ENCODE measurements at places on chromosomes 4 and X.

- DNase-seq: no peak
These were observed 17.1 kb downstream of the GAK start for GRCh38 chr4:915041-915474.

DNA sequence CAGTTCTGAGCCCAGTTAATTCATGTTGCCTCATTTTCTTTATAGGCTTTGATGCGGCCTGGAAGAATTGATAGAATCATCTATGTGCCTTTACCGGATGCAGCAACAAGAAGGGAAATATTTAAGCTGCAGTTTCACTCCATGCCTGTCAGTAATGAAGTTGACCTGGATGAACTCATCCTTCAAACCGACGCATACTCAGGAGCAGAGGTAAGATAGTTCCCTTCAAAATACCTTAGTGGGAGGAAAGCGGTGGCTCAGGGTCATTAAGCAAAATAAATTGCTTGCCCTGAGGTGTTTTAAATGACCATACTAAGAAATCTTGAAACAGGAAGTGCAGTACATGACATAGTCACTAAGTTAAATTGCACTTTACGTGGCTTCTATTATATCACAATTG, 140.6 kb upstream of the SPRY1 start:
- no peak for DNase-seq

DNA sequence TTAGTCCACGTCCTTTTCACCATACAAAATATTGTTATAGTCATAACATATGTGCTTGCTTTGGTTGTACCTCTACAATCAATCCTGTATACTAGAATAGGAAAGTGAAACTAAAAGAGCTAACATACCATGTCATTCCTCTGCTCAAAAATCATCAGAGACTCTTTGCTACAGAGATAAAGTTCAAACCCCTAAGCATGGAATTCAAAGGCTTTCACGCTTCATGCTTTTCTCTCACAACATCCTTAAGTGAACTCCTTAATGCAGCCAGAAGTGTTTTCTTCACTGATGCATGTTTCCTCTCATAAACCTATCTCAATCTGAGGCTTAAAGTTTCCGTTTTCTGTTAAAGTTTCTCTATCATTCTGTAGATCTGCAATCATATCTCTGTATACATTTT, 744.6 kb upstream of the IGFBP7 start:
- DNase-seq: no peak

- no peak for DNase-seq
These were observed 120.4 kb downstream of the ARAP2 start for GRCh38 chr4:36123906-36124305.

GRCh38 chr4:180486342-180486741, 1756.9 kb upstream of the TENM3 start:
- no peak for DNase-seq

DNA sequence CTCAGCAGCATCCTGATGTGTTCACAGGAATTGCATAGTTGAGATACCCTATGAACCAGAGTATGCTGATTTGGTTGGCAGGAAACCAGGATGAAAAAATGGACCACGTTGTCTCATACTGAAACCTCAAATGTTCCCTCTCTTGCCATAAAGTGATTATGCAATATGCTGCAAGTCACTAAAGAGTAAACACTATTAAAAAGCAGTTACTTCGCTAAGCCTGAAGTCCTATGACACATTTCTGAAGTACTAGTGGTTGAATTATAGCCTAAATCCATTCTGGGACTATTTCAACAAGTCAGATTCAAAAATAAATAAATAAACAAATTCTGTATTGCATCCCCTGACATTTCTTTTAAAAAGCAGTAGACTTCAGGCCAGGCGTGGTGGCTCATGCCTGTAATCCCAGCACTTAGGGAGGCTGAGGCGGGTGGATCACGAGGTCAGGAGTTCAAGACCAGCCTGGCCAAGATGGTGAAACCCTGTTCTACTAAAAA, 106.0 kb upstream of the NAP1L5 start:
- no peak for DNase-seq
